ENCODE measurements at places on chromosomes 12 and 14. TPM values are rescaled to one million over a fixed set of nuclear protein-coding genes. Genes with fewer than 3 reads are reported as not detected.
A peak's percentile ranks its signal among the peaks of the same experiment; 100 is the strongest.

GRCh38 chr12:12336049-12336411 lies 14.0 kb downstream of the MANSC1 start:
- peak overlapping the region; percentile 25 for H3K4me3 ChIP-seq
- peak; percentile 78 for DNase-seq
- H3K36me3 ChIP-seq, result peaks cover 10% of the 10 kb centered on the region
- H3K4me1 ChIP-seq, result peaks cover 35% of the 10 kb centered on the region

DNA sequence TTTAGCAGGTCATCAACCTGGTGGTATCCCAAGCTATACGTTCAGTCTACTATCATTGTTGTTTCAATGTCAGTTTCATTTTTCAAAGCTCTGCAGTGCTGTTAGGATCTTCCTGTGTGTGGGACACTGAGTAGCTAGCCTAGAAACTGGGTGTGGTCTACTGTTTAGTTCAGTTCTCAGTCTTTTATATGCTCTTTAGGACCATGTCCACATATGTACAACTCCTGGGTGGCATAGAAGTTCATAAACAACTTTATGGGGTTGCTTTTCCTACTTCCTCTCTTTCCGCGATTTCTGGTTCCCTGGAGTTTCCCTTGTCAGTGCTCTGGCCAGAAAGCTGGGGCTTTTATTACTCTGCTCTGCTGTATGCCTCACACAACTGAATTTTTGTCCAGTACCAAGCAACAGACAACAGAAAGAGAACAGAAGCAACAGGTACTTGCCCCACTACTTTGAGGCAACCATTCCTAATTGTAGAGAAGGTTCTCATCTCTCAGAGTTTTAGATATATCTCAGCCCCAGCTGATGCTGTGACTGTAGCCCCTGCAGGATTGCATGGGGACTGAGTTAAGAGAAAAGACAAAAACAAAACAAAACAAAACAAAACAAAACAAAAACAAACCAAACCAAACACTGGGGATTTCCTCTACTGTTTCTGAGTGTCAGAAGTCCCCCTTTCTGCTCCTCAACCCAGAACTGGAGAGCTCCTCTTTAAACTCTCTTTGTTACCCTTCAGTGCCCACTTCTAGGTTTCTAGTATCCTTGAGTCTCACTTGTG lies 30.3 kb downstream of the MIS18BP1 start:
- no peaks in the 10 kb centered on the region for H3K4me1 ChIP-seq
- DNase-seq, result no peak
- H3K36me3 ChIP-seq, result peaks cover 50% of the 10 kb centered on the region
- H3K4me3 ChIP-seq, result no peak overlapping the region
- no peaks in the 10 kb centered on the region for H3K27me3 ChIP-seq

DNA sequence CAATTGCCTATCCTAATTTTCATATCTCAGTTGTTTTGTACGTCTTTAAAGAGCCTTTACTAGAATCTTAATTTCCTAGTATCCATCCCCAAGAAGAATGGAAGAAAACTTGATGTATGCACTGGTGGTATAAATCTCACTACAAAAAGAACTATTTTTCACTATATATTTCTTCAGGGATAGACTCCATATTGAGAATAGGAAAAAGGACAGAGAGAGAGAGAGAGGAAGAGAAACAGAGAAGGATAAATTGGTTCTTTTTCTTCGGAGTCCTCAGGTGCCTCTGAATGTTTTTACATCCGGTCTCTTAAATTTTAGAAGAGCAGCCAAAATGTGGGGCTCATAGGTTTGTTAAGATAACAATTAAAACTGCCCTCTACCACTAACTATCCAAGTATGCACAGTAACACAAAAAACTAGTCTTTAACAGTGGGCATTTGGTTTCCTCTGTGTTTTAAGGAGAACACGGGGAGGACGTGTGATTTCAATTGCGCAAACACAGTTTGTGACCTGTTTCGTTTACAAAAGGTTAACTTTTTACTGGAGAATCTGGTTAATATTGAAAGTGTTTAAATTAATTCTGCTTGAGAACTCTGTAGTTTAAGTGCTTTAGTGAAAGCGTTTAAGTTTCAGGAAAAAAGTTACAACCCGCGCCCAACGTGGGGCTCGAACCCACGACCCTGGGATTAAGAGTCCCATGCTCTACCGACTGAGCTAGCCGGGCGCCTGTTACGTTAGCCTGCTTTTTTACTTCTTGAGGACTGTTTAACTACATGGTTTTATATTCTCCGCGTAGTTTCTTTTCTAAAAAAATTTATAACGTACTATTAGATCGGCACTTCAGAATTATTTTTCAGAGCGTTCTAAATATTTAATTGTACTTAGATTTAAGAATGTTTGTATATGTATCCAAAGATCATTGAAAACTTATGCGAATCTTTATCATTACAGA lies 5.1 kb upstream of the PSMA3 start:
- peaks cover 21% of the 10 kb centered on the region for H3K36me3 ChIP-seq
- no peak overlapping the region for H3K4me3 ChIP-seq

ATG101 gene
- total RNA-seq, result 64.2 TPM

KRT72 gene
- total RNA-seq, result not detected

DNA sequence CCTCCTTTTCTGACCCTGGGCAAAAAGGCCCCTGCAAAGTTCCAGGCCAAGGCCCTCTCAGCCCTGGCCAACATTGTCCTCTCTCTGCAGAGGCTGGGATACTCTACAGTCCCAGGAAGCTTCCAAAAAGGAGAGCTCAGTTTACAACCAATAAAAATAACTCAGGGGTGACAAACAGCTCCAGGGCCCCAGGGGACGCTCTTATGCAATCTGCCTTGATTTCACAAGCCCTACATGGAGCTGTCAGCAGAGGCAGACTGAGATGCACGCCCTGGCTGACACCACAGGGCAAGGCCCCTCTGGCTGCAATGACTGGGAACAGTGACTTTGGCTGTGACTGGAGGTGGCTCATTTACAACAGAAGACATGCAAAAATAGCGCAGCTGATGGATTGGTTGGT lies 129.0 kb upstream of the MED13L start:
- peak; percentile 96 for DNase-seq
- H3K4me1 ChIP-seq, result peaks cover 28% of the 10 kb centered on the region
- no peak overlapping the region for H3K27ac ChIP-seq
- no peak overlapping the region for H3K4me3 ChIP-seq

DNA sequence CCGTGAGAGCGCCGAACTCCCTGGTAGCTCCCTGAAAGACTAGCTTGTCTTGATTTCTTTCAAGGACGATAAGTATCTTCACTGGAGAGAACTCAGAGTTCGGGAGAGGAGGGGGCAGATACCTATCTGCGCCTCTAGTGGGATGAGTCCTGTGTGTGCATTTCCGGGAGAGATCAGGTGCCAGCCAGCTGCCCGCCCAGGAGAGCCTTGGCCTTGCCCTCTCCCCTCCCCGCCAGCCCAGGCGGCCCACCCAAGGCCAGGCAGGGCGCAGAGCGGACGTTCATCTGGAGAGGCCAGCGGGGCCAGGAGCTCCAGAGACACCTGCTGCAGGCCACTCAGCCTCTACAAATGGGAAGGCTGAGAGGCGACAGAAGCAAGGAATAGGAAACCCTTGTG lies 1.0 kb downstream of the CD9 start:
- peak overlapping the region; percentile 74 for H3K4me3 ChIP-seq
- peaks cover 22% of the 10 kb centered on the region for H3K4me1 ChIP-seq
- DNase-seq, result peak; percentile 61
- no peaks in the 10 kb centered on the region for H3K27me3 ChIP-seq

RPGRIP1 gene
- total RNA-seq, result not detected

DNA sequence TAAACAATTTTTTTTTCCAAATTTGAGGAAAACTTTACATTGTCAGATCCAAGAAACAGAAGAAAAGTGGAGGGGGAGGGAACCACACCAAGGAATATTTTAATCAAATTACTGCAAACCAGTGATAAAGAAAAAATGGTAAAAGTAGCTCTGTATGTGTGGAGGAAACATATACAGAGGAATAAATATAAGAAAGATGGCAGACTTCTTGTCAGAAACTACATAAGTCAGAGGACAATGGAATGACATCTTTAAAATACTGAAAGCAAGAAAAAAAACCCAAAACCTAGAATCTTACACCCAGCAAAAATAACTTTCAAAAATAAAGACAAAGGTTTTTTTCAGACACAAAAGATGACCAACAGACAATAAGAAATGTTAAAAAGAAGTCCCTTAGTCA lies 10.2 kb upstream of the LLPH start:
- H3K4me3 ChIP-seq, result no peak overlapping the region
- H3K27me3 ChIP-seq, result no peaks in the 10 kb centered on the region
- no peak overlapping the region for H3K27ac ChIP-seq
- peaks cover 67% of the 10 kb centered on the region for H3K36me3 ChIP-seq

- no peaks in the 10 kb centered on the region for H3K36me3 ChIP-seq
- peaks cover 6% of the 10 kb centered on the region for H3K4me1 ChIP-seq
- H3K27me3 ChIP-seq, result no peaks in the 10 kb centered on the region
- DNase-seq, result no peak
Observed at GRCh38 chr14:77324816-77325745, 4.2 kb downstream of the GSTZ1 start.

IRAK3 gene
- not detected for total RNA-seq

- no peak overlapping the region for H3K27ac ChIP-seq
- H3K4me3 ChIP-seq, result no peak overlapping the region
- peaks cover 6% of the 10 kb centered on the region for H3K4me1 ChIP-seq
- H3K27me3 ChIP-seq, result no peaks in the 10 kb centered on the region
- DNase-seq, result peak; percentile 28
Observed at GRCh38 chr14:32403688-32404087, 74.6 kb downstream of the AKAP6 start.

DNA sequence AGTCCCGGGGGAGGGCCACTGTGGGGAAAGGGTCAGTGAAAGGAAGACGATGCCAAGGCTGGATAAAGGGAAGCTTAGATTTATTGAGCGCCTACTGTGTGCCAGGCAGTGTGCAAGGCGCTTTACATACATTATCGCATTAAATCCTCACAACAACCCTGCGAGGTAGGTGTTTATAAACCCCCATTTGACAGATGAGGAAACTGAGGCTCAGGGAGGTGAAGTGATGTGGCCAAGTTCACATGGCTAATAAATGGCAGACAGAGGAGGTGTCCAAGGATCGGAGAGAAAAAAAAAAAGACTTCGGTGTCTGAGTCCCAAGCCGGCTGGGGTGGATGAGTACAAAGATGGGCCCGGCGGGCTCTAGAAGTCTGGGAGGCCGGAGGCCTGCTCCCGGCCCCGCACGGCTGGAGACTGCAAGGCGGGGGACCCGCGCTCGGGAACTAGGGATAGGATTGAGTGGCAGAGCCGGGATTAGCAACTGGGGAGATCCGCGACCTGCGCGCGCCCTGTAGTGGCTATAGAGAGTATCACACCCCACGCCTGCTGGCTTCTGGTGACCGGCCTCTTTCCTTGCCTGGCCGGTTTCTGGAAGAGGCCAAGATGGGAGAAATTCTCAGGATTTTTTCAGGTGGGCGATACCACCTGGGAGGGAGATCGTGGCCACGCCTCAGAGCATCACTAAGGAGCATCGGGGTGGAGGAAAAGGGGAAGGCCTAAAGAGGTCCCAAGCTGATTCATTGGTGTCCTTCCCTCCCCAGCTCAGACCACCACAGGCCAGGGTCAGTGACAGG lies 3.9 kb downstream of the DDN start:
- peaks cover 3% of the 10 kb centered on the region for H3K27me3 ChIP-seq
- DNase-seq, result peak; percentile 80
- H3K36me3 ChIP-seq, result no peaks in the 10 kb centered on the region
- peak overlapping the region; percentile 71 for H3K4me3 ChIP-seq
- no peak overlapping the region for H3K27ac ChIP-seq

DNA sequence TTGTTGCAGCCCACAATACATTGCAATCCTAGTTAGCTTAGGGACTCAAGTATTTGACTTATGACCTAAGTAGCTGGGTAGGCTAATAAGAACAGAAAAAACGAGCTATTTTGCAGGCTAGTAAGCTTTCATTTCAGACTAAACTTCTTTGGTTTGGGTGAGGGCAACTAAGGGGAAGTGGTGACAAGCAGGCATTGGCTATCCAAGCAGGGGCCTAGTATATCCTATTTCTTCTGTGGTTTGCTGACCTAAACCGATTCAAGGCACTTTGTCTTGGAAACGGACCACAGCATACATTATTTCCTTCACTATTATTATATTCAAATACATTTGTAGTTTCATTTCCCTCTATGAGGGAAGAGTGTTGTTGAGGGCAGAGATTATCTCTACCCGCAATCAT lies 21.6 kb upstream of the SLC5A8 start:
- no peak for DNase-seq
- no peaks in the 10 kb centered on the region for H3K27me3 ChIP-seq
- H3K4me3 ChIP-seq, result no peak overlapping the region
- no peaks in the 10 kb centered on the region for H3K4me1 ChIP-seq
- H3K27ac ChIP-seq, result no peak overlapping the region

FGD6 gene
- 25.1 TPM for total RNA-seq

DNA sequence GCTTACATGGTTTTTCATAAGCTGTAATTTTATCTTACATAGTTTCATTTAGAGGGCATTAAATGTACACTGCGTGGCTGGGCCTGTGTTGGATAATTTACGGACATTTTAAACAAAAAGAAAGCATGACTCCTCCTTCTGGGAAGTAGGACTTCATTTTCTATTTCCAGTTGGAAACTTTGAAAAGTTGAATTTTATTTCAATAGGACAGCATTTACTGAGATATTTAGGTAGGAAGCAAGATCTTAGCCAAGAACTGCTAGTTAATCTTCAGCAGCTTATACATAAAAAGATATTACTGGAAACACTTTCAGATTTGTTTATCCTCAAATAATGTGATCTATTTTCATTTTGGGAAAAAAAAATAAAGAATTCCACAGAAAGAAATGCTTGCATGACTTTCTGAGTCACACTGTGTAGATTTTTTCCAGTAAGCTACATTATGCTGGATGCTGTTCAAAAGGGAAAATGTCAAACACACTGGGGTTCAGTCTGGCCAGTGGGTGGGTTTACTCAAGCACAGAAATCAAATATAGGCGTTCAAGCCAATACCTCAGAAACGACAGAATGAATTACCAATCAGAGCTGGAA lies 239.4 kb upstream of the KRR1 start:
- H3K27ac ChIP-seq, result no peak overlapping the region
- H3K4me3 ChIP-seq, result no peak overlapping the region
- no peaks in the 10 kb centered on the region for H3K27me3 ChIP-seq
- H3K36me3 ChIP-seq, result no peaks in the 10 kb centered on the region
- peak; percentile 10 for DNase-seq
- H3K4me1 ChIP-seq, result no peaks in the 10 kb centered on the region

DNA sequence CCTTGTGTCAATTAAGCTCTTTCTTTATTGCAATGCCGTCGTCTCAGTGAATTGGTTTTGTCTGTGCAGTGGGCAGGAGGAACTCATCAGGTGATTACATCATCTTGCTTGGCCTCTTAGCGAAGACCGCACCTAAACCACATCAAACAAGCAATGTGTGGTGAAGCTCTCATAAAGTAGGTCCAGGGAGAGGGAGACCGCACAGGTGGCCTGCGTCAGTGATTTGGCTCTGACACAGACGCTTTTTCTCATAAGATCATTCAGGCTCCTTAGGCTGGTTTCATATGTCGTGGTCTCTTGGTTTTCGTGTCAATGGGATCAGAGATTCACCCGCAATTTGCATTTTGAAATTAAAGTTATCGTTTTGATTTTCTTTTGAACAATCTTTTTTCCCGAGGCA lies 6.7 kb upstream of the TESC start:
- peaks cover 65% of the 10 kb centered on the region for H3K27me3 ChIP-seq
- no peak overlapping the region for H3K27ac ChIP-seq
- DNase-seq, result peak; percentile 70
- H3K4me1 ChIP-seq, result no peaks in the 10 kb centered on the region
- no peak overlapping the region for H3K4me3 ChIP-seq
